ENCODE measurements at places on chromosomes 12 and 14. TPM values are rescaled to one million over a fixed set of nuclear protein-coding genes. Genes with fewer than 3 reads are reported as not detected.
A peak's percentile ranks its signal among the peaks of the same experiment; 100 is the strongest.

TMEM121 gene
- total RNA-seq = 2.2 TPM

ENDOU gene
- 0.38 TPM for total RNA-seq

DNA sequence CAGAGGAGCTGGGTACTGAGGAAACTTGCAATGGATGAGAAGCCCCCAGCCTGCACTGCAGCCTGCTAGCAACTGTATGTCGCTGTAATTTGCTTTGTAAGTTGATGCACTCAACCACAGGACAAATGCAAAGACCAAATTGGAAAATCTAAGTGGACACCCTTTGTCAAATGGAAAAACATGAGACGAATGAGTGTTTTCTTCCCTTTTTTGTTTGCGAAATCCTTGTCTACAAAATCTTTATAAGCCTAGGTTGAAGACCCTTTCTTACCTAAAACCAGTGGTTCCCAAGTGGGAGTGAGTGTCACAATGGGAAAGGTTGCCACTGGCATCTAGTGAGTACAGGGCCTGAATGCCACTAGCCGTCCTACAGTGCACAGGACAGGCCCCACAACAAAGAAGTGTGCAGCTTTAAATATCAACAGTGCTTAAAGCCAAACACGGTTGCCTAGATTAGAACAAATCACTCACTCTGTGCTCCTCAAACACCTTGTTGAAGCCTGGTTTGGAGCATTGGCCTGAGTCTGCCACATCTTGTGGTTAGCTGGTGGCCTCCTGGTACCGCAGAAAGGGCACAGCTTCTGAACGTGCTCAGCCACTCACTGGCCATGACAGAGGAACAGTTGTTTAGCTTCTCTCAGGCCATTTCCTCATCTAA lies 7.6 kb upstream of the VASH1 start:
- DNase-seq = no peak

DNA sequence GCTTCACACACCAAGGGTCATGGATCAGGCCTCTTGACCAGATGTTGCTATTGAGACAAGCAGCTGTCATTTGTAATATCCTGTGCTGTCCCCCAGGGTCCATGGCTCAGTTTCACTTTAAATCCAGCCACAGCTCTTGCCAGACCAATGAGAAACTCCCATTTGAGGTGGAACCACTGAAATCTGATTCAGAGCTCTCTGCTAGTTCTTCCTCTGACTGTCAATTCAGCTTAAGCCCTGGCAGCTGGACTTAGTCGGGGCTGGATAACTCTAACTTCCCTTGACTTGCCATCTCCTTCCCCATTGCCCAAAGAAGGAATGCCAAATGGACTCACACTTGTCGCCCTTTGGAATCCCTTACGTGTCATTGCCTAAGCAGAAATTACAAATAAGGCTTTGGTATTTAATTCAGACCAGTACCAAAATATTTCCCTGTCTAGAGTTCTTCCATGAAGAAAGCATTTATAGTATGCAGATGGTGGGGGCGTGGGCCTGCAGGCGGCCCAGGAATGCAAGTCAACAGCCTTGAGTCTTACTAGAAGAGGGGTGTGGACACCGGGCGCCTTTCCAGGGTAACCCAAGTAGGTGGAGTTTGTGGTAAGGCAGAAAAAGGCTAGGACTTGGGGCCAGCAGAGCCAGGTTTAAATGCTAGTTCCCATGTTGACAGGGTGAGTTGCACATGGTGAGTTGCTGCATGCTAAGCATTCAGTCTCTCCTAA lies 96.9 kb upstream of the TMPO start:
- DNase-seq = peak; percentile 98

GRCh38 chr14:99507860-99508640 lies 26.8 kb downstream of the CCNK start:
- peak; percentile 51 for DNase-seq

GRCh38 chr14:59500732-59501131 lies 16.4 kb downstream of the JKAMP start:
- DNase-seq = no peak

DNA sequence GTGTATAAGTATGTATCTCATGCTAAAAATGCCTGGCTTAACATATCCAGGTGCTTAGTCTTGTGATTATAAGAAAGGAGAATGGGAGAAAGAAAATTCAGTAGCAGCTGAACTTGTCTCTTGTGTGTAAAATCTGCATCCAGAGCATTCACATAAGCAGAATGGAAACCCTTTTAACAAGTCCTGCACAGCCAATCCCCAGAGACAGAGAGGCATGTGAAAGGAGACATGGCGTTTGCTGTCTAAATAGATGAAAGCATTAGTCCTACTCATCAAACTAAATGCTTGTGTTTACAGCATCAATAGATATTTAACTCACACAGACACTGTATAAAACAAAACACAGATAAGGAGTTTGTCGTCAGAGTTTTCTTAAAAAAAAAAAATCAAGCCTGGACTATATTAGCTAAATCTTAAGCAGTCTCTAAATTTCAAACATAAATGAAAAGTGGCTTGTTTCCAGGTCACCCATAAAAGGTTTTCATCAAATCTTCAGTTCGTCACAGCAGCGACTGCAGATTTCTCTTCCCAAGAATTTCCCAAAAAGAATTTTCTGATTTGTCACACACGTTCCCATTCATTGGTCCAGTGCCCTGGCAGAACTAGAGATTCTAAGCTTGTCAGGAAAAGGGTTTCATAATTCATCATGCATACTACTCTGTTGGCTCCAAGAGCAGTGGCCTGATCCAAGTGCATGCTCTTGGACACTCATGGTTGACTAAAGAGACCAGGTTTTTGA lies 249.2 kb downstream of the BTG1 start:
- DNase-seq = peak; percentile 76

- no peak for DNase-seq
Measured at GRCh38 chr12:25725470-25725869, 172.4 kb upstream of the LMNTD1 start.

DNA sequence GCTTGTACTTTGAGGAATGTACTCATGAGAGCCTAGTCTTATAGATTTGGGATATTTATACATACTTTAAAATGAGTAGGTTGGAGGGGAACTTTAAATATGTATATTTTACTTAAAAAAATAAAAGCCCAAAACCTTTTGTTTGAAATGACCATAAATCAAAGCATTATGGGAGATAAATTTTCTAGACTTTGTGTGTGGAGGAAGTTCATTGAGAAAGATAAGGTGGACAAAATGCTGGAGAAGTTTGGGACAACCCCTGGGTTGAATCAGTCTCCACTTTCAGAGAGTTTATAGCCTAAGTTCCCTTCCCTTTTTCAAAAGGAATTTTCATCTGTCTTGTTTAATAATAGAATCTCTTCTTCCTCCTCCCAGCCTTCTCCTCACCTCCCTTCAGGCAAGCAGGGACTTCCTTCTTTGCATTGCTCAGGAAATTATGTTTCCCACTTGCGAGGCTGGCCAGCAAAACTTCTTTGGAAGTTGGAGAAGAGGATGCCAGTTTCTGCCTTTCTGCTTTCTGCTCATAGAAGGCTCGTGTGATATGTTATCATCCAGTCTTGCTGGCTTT lies 54.2 kb downstream of the CHST11 start:
- no peak for DNase-seq

All from posterior vena cava (tissue), 2 donors.